Naive thymus-derived CD8-positive, alpha-beta T cell (primary cell): ENCODE measurements at places on chromosomes 6 and 20. TPM values are rescaled to one million over a fixed set of nuclear protein-coding genes. Genes with fewer than 3 reads are reported as not detected.

The RAET1L gene
- not detected for total RNA-seq

- no peaks in the 10 kb centered on the region for H3K36me3 ChIP-seq
- H3K4me1 ChIP-seq, result no peaks in the 10 kb centered on the region
- H3K27ac ChIP-seq, result no peak overlapping the region
- no peak for DNase-seq
- no peaks in the 10 kb centered on the region for H3K27me3 ChIP-seq
- no peak overlapping the region for H3K4me3 ChIP-seq
Observed at GRCh38 chr6:130834482-130835251, 7.5 kb downstream of the SMLR1 start.

The SLC26A8 gene
- total RNA-seq, result not detected

- no peaks in the 10 kb centered on the region for H3K36me3 ChIP-seq
- H3K27me3 ChIP-seq, result peaks cover 2% of the 10 kb centered on the region
- peaks cover 7% of the 10 kb centered on the region for H3K4me1 ChIP-seq
- no peak overlapping the region for H3K4me3 ChIP-seq
Observed at GRCh38 chr6:3723966-3724365, 27.5 kb downstream of the PXDC1 start.

- H3K27ac ChIP-seq, result no peak overlapping the region
- peaks cover 9% of the 10 kb centered on the region for H3K27me3 ChIP-seq
- no peak for DNase-seq
- no peaks in the 10 kb centered on the region for H3K36me3 ChIP-seq
Observed at GRCh38 chr6:12506159-12506558, 210.4 kb upstream of the PHACTR1 start.

DNA sequence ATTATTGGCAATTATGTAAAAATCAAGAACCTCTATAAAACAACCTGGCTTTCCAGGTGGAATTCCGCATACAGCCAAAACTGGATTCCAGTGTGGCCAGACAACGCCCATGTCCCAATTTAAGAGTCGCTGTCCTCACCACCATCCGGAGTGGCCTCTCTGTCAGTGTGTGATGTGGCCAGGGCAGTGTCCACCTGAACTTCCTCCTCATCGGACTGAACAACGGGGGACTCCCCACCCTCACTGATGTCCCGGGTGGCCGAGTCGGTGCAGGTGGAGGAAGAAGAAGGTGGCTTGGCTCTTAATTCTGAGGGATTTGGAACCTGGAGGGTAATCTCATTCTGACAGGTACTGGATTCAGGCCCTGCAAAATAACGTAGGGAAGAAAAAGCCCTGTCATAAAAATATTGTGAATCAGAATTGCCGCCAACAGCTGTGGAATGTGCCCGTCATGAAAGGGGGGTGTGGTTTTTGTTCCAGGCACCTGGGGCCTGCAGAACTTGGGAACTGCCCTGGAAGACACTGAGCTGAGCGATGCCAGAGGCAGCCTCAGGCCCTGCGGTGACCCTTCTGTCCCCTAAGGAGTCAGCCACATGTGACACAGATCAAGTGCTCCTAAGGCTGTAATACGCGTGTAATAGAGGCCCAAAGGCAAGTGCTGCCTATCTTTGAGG lies 139.8 kb downstream of the DTNBP1 start:
- H3K27me3 ChIP-seq, result no peaks in the 10 kb centered on the region
- H3K27ac ChIP-seq, result peak overlapping the region; percentile 48
- DNase-seq, result no peak
- H3K36me3 ChIP-seq, result peaks cover 93% of the 10 kb centered on the region
- H3K4me1 ChIP-seq, result peaks cover 25% of the 10 kb centered on the region
- H3K4me3 ChIP-seq, result no peak overlapping the region
